ENCODE measurements at places on chromosomes 11 and 22. TPM values are rescaled to one million over a fixed set of nuclear protein-coding genes. Genes with fewer than 3 reads are reported as not detected.

The PLEKHB1 gene
- 4.1 TPM for total RNA-seq

The LRRC74B gene
- total RNA-seq: not detected

The P2RX6 gene
- total RNA-seq: not detected

The HEPN1 gene
- total RNA-seq: not detected

The INS gene
- total RNA-seq: not detected

Measured in occipital lobe (tissue), 3 donors.